NCI-H1092 treated with DMSO at 0.1 percent for 48 hours (cell line): ENCODE measurements at places on chromosomes 6 and 20.

DNA sequence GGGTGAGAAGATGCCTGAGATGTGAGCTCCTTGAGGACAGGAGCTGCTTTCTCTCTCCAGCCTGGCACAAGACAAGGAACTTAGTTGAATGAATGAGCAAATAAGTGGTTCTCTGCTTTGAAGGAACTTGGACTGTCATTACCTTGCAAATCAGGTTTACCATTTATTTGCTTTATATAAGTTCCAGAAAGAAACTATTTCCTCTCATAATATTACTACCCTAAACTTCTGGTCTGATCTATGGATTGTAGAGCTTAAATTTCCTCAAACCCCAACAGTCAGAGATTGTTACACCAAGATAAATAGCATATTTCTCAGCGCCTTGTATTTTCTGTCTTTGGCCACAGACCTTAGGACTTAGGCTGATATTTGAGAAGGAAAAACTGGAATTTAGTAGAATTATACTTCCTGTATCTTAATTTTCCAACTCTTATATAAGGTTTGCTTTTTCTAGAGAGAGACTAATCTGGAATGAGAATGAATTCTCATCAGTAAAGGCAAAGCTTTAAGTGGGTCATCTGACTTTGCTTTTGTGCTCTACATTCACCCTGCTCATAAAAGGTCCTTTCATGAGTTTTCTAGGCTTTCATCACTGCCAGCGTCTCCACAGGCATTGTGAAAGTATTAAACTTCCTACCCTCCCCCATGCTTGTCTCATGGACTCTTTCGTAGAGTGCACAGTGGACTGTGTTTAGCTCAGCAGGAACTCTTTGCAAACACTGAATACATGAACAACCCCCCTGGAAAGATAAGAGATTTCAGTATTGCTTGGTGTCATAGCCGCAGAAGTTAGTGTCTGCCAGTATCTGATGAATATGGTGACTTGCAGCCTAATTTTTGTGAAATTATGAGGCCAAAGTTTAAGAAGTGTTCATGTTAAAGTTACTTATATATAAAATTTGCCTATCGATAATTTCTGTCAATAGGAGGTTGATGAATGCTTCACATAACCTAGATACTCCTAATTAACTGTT, 74.0 kb downstream of the PTPRA start:
- no peak for DNase-seq

- DNase-seq, result no peak
Observed at GRCh38 chr6:97306544-97307320, 23.7 kb upstream of the MMS22L start.

- DNase-seq, result no peak
Observed at GRCh38 chr6:112571488-112572270, 224.5 kb downstream of the RFPL4B start.

DNA sequence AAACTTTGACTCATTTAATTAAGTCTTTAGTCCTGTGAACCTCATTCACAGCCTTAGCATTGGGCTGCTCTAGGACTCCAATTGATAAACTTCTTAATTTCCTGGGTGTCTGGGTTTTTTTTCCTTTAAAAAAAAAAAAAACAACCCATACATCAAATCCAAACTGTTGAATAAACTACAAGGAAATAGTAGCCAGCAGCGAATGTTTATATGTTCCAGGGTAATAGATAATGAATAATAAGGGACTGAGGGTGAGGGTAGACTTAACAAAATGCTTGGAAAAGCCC, 563.5 kb upstream of the AGPAT4 start:
- no peak for DNase-seq

DNA sequence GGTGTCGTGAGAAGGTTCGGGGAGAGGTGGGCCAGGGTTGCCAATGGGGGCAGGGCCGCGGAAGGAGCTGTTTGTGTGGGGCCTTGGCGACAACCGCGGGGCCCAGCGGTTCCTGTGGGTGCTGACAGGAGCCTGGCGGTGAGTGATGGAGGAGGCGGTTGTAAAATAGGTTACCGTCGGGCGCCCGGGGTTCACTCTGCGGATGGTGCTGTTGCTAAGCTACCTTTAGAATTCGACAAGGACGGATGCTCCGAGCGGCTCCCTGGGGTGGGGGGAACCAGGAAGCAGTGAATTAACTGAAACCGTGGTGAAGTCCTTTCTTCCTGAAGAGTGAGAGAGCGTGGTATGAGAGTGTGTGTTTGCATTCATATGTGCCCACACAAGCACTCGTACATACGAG, 61.7 kb downstream of the CDH22 start:
- no peak for DNase-seq

GRCh38 chr6:81589465-81590313, 162.8 kb downstream of the TENT5A start:
- DNase-seq, result peak; percentile 21

- DNase-seq, result peak; percentile 75
Observed at GRCh38 chr6:38806271-38806670, 91.2 kb downstream of the DNAH8 start.

- no peak for DNase-seq
Observed at GRCh38 chr6:1570848-1571247, 38.9 kb upstream of the FOXC1 start.
